Progenitor cell of endocrine pancreas (in vitro differentiated cells): ENCODE measurements at places on chromosomes 16 and 17. TPM values are rescaled to one million over a fixed set of nuclear protein-coding genes. Genes with fewer than 3 reads are reported as not detected.

Gene SREBF1
- total RNA-seq: 85.0 and 98.9 TPM in 2 replicates

Gene NPIPA7
- total RNA-seq: 10.3 and 11.4 TPM in 2 replicates

Gene FBXL16
- total RNA-seq: 4.3 TPM in 2 replicates

Gene TEKT1
- not detected in 2 replicates for total RNA-seq

Gene PMFBP1
- 3.9 and 4.5 TPM in 2 replicates for total RNA-seq

Gene SLC13A2
- total RNA-seq: 0.29 and 0.31 TPM in 2 replicates

Gene ANKFN1
- total RNA-seq: not detected in 2 replicates

Gene GLIS2
- total RNA-seq: 22.2 and 23.2 TPM in 2 replicates

Gene PLLP
- total RNA-seq: 1.6 and 2.9 TPM in 2 replicates

Gene HBM
- total RNA-seq: not detected in 2 replicates

Gene STH
- total RNA-seq: not detected in 2 replicates

Gene MRC2
- 4.9 and 6.3 TPM in 2 replicates for total RNA-seq

- DNase-seq: no peak
Observed at GRCh38 chr16:89599451-89599858, 14.0 kb upstream of the DPEP1 start.

DNA sequence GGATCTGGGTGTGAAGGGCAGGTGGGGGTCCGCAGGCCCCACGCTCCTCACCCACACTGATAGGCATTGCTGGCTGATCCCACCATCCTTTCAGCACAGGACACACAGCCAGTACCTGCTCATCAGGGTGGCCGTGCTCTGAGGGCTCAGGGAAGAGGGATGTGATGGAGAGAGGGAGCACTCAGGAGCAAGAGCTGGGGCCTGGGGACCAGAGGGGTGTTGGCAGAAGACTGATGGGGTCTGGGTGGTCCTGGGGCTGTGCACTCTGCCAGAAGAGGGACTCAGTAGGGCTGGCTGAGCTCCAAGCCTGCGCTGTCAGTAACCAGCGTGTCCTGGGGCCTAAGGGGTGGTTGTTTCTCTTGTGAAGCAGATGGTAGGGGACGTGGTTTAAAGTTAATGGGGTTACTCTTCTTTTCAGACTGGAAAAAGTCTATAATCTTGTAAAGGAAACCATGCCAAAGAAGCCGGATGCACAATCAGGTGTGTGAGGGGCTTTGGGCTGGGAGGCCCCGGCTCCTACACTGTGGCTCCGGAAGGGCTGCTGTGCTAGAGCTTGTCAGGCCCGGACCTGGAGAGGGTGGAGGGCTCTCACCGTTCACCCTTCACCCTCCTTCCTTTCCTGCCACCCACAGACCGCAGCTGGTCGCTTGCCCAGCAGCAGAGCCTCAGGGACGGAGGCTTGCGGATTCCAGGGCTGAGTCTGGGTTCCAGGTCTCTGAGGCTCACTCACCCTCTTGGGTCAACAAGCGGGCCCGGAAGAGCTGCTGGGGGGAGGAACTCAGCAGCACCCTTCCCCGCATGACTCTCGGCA is 27.8 kb downstream of the POLR3E start:
- DNase-seq: no peak

GRCh38 chr16:86297866-86298757 is 212.2 kb upstream of the FOXF1 start:
- DNase-seq: no peak

GRCh38 chr16:56970934-56971767 is 9.4 kb downstream of the CETP start:
- DNase-seq: no peak

DNA sequence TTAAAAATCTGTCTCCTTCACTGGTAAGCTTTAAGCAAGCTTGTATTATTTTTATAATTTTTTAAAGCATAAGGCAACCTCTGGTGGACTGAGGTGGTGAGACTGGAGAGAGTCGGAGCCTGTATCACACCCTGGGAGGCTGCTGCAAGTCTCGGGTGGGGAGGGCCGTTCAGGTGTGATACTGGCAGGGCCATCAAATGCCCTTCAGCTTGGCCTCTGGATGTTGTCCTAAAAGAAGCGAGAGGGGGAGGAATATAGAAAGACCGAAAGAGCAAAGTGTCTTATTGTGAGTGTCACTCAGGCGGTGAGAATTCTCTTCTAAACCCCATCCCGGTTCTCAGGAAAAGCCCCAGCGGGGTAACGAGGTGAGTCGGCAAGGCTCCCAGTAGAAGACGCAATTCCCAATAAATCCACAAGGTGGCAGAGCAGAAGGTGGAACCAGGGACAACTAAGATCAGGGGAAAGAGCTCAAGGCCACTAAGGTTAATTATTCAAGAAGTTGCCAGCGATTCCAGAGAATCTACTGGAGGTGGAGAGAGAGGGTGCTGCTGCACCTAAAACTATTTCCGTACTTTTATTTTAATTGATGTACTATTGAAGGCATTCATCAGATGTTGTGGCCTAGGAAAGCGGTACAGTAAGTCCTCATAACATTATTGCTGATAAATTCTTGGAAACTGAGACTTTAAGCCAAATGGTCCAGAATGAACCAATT is 14.1 kb downstream of the C17orf67 start:
- peak; percentile 72 for DNase-seq

GRCh38 chr17:44910231-44911106 is 4.8 kb downstream of the GFAP start:
- no peak for DNase-seq

DNA sequence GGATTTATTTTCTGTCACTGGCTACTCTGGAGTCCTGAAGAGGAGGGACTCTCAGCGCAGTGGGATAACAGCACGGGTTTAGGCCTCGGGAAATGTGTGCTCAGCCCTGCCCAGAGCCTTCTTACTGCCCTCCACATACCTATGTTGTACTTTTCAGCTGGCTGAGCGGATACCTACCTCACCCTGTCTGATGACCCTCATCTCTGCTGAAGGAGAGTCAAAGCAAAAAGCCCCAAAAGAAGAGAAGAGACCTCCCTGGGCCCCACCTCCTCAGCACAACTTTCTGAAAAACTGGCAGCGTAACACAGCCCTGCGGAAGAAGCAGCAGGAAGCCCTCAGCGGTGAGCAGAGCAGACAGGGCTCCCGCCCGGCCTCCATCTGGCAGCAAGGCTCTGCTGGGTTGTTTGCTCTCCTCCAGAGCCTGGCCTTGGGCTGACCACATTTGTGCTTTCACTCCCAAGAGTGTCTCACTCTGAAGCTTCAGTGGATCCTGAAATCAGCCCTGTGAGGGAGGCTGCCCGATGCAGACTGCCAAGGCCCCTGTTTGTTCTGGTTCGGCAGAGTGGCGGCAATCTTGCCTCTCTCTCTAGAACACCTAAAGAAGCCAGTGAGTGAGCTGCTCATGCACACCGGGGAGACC is 10.3 kb downstream of the MYCBPAP start:
- no peak for DNase-seq

- no peak for DNase-seq
Observed at GRCh38 chr16:64409783-64410210, 712.1 kb downstream of the CDH11 start.

DNA sequence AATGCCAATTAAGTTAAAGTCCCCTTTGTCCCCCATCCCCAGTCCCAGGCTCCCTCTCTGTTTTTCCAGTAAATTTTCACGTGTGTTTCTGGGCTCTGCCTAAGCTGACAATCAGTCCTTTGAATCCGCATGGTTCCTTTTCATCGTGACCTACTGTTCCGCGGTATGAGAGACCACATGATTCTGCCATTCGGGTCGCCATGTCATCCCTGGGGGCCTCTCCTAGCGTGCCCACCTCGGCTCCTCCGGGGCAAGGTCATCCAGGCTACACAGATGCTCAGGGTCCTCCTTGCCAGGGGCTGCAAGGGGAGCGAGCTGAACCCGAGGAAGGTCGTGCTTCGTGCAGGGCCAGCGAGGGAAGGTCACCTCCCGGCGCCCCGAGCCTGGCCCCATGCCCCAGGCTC is 157.6 kb downstream of the RAB11FIP4 start:
- no peak for DNase-seq

DNA sequence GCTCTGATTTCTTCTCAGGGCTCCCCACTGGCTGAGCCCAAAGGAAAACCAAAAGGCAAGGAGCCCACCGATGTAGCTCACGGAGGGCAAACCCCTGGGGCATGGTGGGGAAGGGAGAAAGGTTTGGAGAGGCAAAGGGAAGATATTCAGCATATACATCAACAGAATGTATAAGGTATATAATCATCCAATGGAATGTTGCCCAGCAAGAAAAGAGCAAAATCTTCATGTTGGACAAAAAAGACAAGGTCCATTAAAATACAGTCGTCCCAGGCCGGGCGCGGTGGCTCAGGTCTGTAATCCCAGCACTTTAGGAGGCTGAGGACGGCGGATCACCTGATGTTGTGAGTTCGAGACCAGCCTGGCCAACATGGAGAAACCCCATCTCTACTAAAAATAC is 1.6 kb downstream of the CPPED1 start:
- DNase-seq: no peak

DNA sequence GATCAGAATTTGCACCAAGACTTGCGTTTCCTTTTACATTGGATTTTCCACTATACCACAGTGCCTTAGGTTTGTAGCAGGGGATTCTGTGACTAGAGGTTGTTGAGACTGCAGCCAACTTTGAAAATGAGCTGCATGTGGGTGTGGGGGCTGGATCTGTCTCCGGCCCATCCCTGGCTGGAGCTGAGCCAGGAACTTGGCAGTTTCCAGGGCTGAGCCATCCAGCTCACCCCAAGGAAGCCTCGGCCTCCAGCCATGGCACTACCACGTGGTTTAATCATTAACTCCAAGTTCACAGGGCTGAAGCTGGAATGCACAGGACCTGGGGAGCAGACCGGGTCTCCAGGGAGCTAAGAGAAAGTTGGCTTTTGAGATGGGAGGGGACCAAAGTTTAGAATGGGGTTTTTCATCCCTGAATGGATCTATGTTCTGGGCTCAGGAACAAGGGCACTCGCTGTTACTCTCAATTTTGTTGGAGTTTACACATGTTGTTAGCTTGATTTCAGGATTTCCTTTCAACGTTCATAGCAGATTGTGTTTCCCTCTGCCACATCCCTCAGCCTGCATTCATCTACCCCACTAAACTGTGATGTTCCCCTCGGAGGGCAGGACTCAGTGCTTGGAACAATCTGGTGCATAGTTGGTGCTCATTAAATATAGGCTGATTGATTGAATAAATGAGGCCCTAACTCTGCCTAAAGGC is 42.3 kb upstream of the HNF1B start:
- DNase-seq: no peak

GRCh38 chr17:45284176-45285140 is 22.6 kb upstream of the SPATA32 start:
- no peak for DNase-seq

- DNase-seq: no peak
Observed at GRCh38 chr16:84361546-84361945, 6.8 kb upstream of the ATP2C2 start.
